ENCODE measurements at places on chromosomes 1 and 21.

- DNase-seq: no peak
Measured at GRCh38 chr1:41496080-41497055, 11.9 kb upstream of the EDN2 start.

- no peak for DNase-seq
Measured at GRCh38 chr1:1393014-1393413, 6.1 kb downstream of the CCNL2 start.

GRCh38 chr1:149843431-149844041, 55.8 kb upstream of the BOLA1 start:
- DNase-seq: no peak

DNA sequence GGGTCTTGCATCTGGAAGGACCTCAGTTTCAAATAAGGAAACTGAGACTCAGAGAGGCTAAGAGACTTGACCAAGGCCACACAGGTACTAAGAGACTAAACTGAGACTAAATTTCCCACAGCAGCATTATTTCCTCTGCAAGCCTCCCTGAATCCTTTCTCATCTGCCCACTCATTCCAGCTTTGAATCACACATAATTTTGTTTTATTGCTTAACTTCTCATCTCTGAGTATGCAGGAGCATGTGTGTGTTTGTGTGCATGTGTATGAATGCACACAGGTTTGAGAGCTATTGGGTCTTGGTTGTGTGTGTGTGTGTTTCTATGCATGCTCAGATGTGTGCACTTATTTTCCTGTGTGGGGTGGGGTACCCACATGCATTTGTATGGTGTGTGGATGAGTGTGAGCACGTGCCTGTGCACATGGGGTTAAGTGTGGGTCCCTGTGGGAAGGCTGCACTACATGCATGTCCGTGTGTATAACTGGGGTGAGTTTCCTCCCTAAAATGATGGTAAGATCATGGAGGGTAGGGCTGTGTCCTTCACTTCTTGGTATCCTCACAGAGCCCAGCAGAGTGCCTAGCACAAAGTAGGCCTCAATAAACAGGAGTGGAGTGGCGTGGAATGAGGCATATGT, 74.4 kb upstream of the ZC3H12A start:
- no peak for DNase-seq

- no peak for DNase-seq
Measured at GRCh38 chr1:160548960-160549664, 26.1 kb upstream of the SLAMF6 start.

DNA sequence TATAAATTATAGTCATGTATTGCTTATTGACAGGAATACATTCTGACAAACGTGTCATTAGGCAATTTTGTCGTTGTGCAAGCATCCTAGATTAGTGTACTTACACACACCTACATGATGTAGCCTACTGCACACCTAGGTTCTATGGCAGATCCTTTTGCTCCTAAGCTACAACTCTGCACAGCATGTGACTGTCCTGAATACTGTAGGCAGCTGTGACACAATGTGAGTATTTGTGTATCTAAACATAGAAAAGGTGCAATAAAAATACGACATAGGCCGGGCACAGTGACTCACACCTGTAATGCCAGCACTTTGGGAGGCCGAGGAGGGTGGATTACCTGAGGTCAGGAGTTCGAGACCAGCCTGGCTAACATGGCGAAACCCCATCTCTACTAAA, 36.5 kb downstream of the TNFRSF8 start:
- no peak for DNase-seq

DNA sequence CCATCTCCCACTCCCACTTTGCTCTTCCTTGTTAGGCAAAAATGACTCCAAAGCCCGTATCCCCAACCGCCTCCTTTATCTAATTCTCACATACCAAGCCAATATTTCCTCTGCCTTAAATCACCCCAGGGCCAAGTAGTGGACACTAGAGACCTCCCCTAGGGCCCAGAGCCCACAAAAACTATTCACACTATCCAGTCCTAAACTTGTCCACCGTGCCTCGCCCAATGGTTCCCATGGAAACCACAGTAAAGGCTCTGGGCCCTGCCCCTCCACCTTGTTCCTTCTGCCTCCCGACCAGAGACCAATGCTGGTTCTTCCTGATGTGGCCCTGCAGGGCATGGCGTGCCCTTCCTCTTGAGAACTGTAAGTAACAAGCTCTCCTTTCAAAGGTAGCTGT, 11.8 kb downstream of the CFAP107 start:
- DNase-seq: no peak

DNA sequence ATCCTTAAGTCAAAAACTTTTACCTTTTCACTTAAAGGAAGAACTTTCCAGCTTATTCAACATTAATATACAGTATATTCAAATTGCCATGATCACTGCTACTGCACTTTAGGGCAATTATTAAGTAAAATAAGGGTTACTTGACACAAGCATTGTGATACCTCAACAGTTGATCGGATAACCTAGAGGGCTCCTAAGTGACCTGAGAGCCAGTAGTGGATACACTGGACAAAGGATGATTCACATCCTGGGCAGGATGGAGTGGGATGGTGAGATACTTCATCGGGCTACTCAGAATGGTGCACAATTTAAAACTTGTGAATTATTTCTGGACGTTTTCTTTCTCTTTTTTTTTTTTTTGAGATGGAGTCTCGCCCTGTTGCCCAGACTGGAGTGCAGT, 54.5 kb upstream of the PPM1J start:
- DNase-seq: no peak

DNA sequence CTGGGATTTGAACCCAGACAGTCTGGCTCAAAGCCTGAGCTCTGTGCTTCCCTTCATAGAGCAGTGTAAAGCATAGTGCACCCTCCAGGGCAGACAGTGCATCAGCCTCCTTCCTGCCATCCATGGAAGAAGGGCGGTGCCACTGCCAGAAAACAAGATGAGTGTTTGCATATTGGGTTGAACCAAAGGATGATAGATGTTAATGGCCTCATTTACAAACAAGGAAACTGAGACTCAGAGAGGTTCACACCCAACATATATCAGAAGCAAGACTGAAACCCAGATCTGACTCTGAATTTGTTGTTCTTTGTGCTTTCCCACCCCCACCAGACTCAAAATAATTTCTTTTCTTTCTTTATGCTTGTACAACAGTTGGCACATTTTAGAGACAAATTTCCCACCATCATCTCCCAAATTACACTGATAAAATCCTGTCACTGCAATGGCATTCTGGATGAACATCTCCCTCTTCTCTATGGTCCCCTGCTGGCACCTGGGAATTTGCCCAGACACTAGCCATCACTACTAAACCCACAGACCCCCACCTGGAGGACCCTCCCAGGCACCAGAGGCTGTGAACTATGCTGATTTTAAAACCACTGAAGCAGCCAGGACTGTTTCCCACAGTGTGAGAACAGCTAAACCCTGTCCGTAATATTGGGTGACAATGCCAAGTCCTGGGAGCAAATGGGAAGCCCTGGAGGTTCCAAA, 45.4 kb upstream of the MPZL1 start:
- no peak for DNase-seq

DNA sequence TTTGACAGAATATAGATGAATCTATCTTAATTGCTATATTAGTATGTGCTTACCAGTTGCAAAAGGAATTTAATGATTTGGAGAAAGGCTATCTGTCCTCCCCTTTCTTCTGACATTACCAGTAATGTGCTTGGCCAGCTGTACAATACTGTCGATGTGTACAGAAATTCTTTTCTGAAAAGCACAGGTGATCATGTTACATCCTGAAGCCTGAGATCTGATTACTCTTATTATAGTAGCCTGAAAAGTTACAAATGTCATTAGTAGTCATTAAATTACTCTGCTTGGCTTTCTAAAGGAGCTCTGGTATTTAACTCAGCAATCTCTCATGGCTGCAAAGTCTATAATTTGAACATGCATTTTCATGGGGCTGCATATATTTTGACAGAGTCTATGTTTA, 209.8 kb downstream of the PTPRC start:
- DNase-seq: no peak

DNA sequence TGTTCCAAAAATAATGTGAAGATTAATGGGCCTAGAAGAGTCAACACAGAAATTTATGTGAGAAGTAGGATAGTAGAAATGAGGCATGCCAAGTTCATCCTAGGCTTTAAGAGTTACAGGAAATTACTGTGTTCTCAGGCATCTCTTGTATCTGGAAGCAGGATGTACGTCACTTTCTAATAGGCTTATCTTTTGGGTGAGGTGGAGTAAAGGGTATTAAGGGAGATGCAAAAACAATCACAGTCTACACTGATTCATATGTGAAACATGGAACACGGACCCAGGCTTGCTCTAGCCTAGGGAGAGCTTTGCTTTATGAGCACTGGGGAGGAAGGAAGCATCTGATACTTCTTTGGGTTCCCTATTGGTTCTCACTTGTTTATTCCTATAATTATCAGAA, 84.5 kb upstream of the RGS4 start:
- no peak for DNase-seq

- no peak for DNase-seq
Measured at GRCh38 chr1:15662477-15662876, 21.6 kb upstream of the PLEKHM2 start.

- no peak for DNase-seq
Measured at GRCh38 chr21:43345746-43346409, 81.1 kb downstream of the SIK1 start.

GRCh38 chr1:160074865-160075264, 4.9 kb upstream of the KCNJ10 start:
- no peak for DNase-seq

- no peak for DNase-seq
Measured at GRCh38 chr1:164565357-164565756, 6.4 kb downstream of the PBX1 start.

GRCh38 chr1:165696625-165697100, 1.7 kb downstream of the ALDH9A1 start:
- no peak for DNase-seq

Data from T-helper 22 cell (primary cell).